ENCODE measurements at places on chromosomes 6 and 20.

GRCh38 chr6:14235653-14236356, 118.2 kb downstream of the CD83 start:
- no peak overlapping the region for H3K27ac ChIP-seq
- H3K27me3 ChIP-seq: no peaks in the 10 kb centered on the region
- no peak overlapping the region for H3K4me3 ChIP-seq
- H3K36me3 ChIP-seq: peaks cover 3% of the 10 kb centered on the region

GRCh38 chr20:24118034-24118433, 129.5 kb upstream of the GGTLC1 start:
- no peaks in the 10 kb centered on the region for H3K36me3 ChIP-seq
- H3K27me3 ChIP-seq: peaks cover 20% of the 10 kb centered on the region
- DNase-seq: no peak
- H3K4me1 ChIP-seq: peaks cover 2% of the 10 kb centered on the region

- H3K36me3 ChIP-seq: no peaks in the 10 kb centered on the region
- no peak overlapping the region for H3K27ac ChIP-seq
- H3K4me3 ChIP-seq: no peak overlapping the region
- H3K4me1 ChIP-seq: no peaks in the 10 kb centered on the region
- DNase-seq: no peak
Observed at GRCh38 chr6:114052141-114052540, 81.2 kb upstream of the HDAC2 start.

GRCh38 chr6:50056242-50056641, 6.5 kb upstream of the DEFB112 start:
- no peaks in the 10 kb centered on the region for H3K27me3 ChIP-seq
- no peak overlapping the region for H3K4me3 ChIP-seq
- H3K27ac ChIP-seq: no peak overlapping the region
- H3K36me3 ChIP-seq: no peaks in the 10 kb centered on the region

GRCh38 chr20:4875578-4876067, 125.7 kb downstream of the SLC23A2 start:
- H3K4me1 ChIP-seq: no peaks in the 10 kb centered on the region
- H3K27ac ChIP-seq: no peak overlapping the region
- H3K4me3 ChIP-seq: no peak overlapping the region
- no peak for DNase-seq

GRCh38 chr6:17987697-17988421, 424 bp upstream of the KIF13A start:
- no peak overlapping the region for H3K27ac ChIP-seq
- peak overlapping the region; percentile 87 for H3K4me3 ChIP-seq
- peak; percentile 54 for DNase-seq
- peaks cover 7% of the 10 kb centered on the region for H3K4me1 ChIP-seq

- H3K36me3 ChIP-seq: peaks cover 22% of the 10 kb centered on the region
- peak overlapping the region; percentile 86 for H3K27ac ChIP-seq
- no peak for DNase-seq
- H3K4me3 ChIP-seq: peak overlapping the region; percentile 52
Observed at GRCh38 chr6:163457637-163458561, 43.4 kb downstream of the QKI start.

- no peak overlapping the region for H3K4me3 ChIP-seq
- H3K4me1 ChIP-seq: no peaks in the 10 kb centered on the region
- no peaks in the 10 kb centered on the region for H3K27me3 ChIP-seq
- no peaks in the 10 kb centered on the region for H3K36me3 ChIP-seq
- H3K27ac ChIP-seq: no peak overlapping the region
Observed at GRCh38 chr6:85078058-85078457, 313.7 kb upstream of the TBX18 start.

DNA sequence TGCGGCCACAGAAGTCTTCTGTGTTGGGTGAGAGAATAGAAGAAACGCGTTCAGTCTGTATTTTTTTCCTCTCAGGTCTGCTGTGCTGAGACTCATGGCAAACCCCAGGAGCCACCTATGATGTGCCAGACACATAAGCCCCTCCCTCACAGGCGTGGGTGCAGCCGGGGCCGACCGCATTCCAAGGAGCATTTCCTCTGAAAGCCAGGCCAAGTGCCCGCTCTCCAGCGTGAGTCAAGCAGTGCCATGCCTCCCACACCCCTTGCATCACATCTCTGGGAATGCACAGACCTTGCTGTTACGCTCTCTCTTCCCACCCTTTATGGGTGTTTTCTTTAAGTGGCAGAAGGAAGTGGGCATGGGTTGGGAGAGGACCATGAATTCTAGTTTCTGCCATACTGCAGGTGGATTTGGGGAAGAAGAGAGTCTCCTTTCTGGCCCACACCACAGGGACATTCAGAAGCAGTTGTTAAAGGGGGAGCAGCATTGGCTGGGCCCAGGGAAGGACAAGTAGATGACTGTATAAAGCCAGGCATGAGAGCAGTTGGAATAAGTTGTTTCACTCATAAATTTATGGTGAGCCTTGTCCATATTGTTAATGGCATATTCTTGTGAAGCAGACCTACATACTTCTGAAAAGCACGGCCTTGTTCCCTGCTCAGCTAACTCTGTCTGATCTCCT, 37.1 kb upstream of the TFAP2A start:
- no peaks in the 10 kb centered on the region for H3K27me3 ChIP-seq
- no peak overlapping the region for H3K4me3 ChIP-seq
- no peak for DNase-seq
- no peak overlapping the region for H3K27ac ChIP-seq
- no peaks in the 10 kb centered on the region for H3K4me1 ChIP-seq
- no peaks in the 10 kb centered on the region for H3K36me3 ChIP-seq

DNA sequence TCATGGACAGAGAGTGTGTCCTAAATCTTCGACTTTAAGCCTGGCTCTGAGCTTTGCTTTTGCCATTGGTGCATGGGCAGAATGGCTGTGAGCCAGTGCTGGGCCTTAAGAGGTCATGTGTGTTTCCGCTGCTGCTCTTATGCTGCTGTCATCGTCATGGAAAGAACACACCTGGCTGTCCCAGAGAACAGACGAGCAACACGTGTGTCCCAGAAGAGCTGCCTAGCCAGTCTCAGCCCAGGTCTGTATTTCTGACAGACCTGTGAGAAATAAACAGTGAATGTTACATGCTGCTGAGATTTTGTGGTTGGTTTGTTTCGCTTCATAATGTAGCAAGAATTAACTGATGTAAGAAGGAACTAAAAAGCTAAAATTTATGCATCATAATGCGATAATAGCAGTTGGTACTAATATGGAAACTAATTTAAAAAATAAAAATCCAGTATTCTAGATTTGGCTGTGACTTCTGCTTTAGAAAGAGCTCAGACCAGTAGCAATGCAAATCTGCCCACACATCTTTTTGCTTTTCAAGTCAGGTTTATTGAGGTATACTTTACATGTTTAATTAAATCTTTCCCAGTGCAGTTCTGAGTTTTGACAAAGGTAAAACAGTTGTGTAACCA, 11.5 kb upstream of the SCP2D1 start:
- H3K36me3 ChIP-seq: no peaks in the 10 kb centered on the region
- no peaks in the 10 kb centered on the region for H3K4me1 ChIP-seq
- no peaks in the 10 kb centered on the region for H3K27me3 ChIP-seq

DNA sequence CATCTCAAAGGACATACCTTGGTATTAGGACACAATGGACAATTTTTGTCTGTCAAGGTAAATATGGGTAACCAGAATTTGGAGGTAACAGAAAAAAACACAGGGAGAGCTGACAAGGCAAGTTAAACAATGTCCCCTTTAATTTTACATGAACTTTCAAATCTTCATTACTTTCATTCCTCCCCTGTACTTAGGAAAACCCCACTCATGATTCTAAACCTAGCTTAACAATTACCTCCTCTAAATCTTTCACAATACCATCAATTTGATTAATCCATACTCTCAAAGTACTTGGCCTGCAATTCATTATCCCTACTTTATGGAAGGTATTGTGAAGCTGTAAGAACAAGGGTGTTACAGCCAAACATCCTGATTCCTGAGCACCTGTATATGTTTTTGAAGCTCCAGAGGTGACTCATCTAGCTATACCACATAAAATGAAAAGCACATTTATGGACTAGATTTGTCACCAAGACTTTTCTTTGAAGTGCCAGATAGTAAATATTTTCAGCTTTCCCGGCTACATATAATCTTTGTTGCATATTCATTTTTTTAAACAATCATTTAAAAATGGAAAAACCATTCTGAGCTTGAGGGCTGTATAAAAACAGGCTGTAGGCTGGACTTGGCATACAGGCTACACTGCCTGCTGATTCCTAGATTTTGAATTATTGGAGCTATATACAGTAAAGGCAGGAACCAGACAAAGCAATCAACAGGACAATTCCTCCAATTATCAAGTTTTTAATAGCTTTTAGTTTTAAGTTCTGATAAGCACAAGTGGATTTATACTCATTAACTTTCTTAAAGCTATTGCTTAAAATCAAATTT, 22.9 kb downstream of the DEK start:
- peaks cover 36% of the 10 kb centered on the region for H3K4me1 ChIP-seq
- no peaks in the 10 kb centered on the region for H3K27me3 ChIP-seq
- peaks cover 74% of the 10 kb centered on the region for H3K36me3 ChIP-seq
- no peak for DNase-seq

DNA sequence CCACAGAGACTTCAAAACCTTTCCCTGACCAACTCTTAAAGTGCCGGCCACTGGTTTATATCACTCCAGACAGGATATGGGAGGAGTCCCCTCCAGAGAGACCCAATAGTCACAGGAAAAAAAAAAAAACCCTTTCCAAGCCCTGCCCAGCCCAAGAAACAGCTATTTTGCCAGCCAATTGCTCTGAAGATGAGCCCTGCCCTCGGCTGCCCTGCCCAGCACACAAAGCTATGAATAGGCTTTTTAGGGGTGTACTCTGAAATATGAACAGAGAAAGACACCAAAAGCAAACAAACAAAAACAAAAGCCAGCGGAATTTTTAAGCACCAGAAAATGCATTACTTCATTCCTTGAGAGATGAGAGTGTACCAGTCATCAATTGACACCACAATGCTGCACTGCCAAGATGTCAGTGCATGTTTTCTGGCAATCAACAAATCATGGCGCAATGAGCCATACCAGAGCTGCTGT, 275.1 kb downstream of the C6orf118 start:
- DNase-seq: no peak
- no peaks in the 10 kb centered on the region for H3K36me3 ChIP-seq
- H3K27me3 ChIP-seq: no peaks in the 10 kb centered on the region
- no peaks in the 10 kb centered on the region for H3K4me1 ChIP-seq
- H3K4me3 ChIP-seq: no peak overlapping the region
- H3K27ac ChIP-seq: no peak overlapping the region

GRCh38 chr6:89138173-89138572, 7.7 kb upstream of the PM20D2 start:
- H3K4me3 ChIP-seq: no peak overlapping the region
- no peaks in the 10 kb centered on the region for H3K36me3 ChIP-seq
- H3K27ac ChIP-seq: no peak overlapping the region
- H3K4me1 ChIP-seq: no peaks in the 10 kb centered on the region

GRCh38 chr6:106939848-106940247, 34.7 kb downstream of the CD24 start:
- no peak for DNase-seq
- H3K4me3 ChIP-seq: no peak overlapping the region
- peaks cover 1% of the 10 kb centered on the region for H3K4me1 ChIP-seq
- H3K27me3 ChIP-seq: peaks cover 27% of the 10 kb centered on the region
- no peaks in the 10 kb centered on the region for H3K36me3 ChIP-seq
- H3K27ac ChIP-seq: no peak overlapping the region

- no peak for DNase-seq
- H3K4me1 ChIP-seq: no peaks in the 10 kb centered on the region
- no peak overlapping the region for H3K27ac ChIP-seq
Observed at GRCh38 chr20:47063407-47063806, 168.8 kb downstream of the EYA2 start.

DNA sequence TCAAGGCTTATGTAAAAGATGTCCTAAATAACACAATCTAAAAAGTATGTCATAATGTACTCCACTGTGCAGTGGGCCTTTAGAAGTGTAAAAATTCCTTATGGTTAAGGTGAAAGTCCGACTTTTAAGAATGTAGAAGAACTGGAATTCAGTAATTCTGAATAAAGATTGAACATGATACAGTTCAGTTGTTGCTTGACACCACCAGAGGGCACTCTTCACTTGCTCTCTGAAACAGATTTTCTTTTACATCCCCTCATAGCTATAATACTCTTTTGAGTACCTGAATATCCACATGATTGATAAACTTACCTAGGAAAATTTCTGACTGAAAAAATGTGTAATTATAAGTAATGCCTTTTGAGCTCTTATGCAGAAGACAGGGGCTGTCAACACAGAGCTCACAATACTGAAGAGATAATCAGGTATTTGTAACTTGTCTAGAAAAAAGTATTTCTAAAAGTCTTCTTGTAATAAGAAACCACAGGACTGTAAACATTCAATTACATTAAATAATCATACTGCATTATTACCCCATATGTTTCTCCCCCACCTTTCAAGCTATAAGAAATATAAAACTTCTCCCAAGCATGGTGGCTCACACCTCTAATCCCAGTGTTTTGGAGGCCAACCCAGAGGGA, 92.1 kb downstream of the POPDC3 start:
- H3K4me3 ChIP-seq: no peak overlapping the region
- H3K4me1 ChIP-seq: no peaks in the 10 kb centered on the region
- H3K27ac ChIP-seq: no peak overlapping the region
- H3K27me3 ChIP-seq: peaks cover 6% of the 10 kb centered on the region
- DNase-seq: peak; percentile 10

- no peak for DNase-seq
- H3K36me3 ChIP-seq: no peaks in the 10 kb centered on the region
- H3K27me3 ChIP-seq: no peaks in the 10 kb centered on the region
- no peak overlapping the region for H3K27ac ChIP-seq
- H3K4me3 ChIP-seq: no peak overlapping the region
- H3K4me1 ChIP-seq: no peaks in the 10 kb centered on the region
Observed at GRCh38 chr6:121112356-121112755, 221.9 kb downstream of the TBC1D32 start.

DNA sequence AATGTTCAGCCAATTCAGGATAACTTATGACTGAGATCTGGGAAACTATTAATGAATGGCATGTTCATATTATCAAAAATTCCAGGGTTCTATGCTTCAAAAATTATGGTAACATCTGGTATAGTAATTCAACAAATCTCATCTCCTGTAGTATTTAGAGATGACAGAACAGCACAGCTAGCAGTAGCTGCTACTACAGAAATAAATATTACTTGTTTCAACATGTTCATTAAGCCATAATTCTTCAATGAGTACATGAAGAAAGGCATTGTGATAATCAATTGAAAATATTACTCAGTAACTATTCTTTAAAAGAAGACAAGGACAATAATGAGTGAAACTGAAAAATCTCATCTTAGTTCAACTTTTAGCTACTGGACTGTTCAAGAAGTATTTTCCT, 66.8 kb downstream of the ATG5 start:
- H3K4me1 ChIP-seq: no peaks in the 10 kb centered on the region
- DNase-seq: no peak
- H3K4me3 ChIP-seq: no peak overlapping the region
- no peak overlapping the region for H3K27ac ChIP-seq
- H3K36me3 ChIP-seq: peaks cover 17% of the 10 kb centered on the region

- H3K36me3 ChIP-seq: peaks cover 30% of the 10 kb centered on the region
- DNase-seq: no peak
- no peak overlapping the region for H3K4me3 ChIP-seq
- H3K4me1 ChIP-seq: peaks cover 13% of the 10 kb centered on the region
- no peak overlapping the region for H3K27ac ChIP-seq
- H3K27me3 ChIP-seq: no peaks in the 10 kb centered on the region
Observed at GRCh38 chr6:135667691-135668455, 170.3 kb upstream of the AHI1 start.

GRCh38 chr20:1150218-1150617, 31.8 kb downstream of the PSMF1 start:
- H3K27ac ChIP-seq: no peak overlapping the region
- peaks cover 6% of the 10 kb centered on the region for H3K4me1 ChIP-seq
- H3K27me3 ChIP-seq: no peaks in the 10 kb centered on the region
- no peak overlapping the region for H3K4me3 ChIP-seq
- H3K36me3 ChIP-seq: peaks cover 41% of the 10 kb centered on the region
